Fibroblast of mammary gland (primary cell): ENCODE measurements at places on chromosomes 6 and 20.

- DNase-seq: no peak
Measured at GRCh38 chr20:4749326-4749725, 27.6 kb downstream of the PRND start.

GRCh38 chr6:154606457-154606856 is 96.0 kb upstream of the CNKSR3 start:
- peak; percentile 17 for DNase-seq

- no peak for DNase-seq
Measured at GRCh38 chr6:53920881-53921280, 126.1 kb downstream of the LRRC1 start.

DNA sequence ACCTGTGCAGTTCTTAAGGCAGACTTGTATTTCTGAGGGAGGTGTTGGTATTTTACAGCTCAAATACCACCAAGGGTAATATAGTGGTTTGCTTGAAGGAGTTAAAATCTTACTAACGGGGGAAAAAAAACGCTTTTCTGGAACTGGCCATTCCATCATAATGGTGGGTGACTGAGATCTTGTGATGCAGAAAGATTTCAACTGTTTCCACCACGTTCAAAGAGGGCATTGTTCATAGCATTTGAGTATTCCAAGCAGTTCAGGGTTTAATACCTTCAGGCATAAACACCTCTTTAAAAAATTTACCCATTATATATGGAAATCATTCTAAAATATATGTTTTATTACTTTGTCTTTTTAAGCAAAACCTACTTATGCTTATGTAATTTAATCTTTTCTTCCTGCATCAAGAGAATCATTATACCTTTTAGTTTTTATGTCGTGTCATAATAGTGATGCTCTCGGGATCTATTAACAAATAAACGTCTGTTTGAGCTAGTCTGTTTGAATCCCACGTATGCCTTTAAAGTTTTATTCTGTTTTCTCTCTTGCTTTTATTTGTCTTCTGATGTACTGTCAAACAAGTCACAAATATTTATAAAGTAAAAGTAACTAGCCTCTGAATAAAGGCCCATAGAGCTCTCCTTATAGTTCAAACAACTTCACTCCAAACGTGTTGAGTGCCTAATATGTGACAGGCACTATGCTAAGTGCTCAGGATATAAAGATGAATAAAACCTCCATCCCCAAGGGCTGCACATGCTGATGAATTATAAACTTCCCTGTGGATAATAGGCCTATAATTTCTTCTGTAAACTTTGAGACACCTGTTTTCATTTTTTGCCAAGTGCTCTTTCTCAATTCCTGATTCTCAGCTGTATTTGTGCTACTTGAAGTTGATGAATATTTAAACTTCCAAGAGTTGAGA is 298.8 kb upstream of the FERMT1 start:
- DNase-seq: no peak

GRCh38 chr6:137637121-137637520 is 142.9 kb upstream of the OLIG3 start:
- DNase-seq: peak; percentile 97

GRCh38 chr6:151993364-151993763 is 185.9 kb downstream of the ESR1 start:
- DNase-seq: no peak

GRCh38 chr6:131807321-131807643 is 538 bp upstream of the ENPP1 start:
- no peak for DNase-seq

DNA sequence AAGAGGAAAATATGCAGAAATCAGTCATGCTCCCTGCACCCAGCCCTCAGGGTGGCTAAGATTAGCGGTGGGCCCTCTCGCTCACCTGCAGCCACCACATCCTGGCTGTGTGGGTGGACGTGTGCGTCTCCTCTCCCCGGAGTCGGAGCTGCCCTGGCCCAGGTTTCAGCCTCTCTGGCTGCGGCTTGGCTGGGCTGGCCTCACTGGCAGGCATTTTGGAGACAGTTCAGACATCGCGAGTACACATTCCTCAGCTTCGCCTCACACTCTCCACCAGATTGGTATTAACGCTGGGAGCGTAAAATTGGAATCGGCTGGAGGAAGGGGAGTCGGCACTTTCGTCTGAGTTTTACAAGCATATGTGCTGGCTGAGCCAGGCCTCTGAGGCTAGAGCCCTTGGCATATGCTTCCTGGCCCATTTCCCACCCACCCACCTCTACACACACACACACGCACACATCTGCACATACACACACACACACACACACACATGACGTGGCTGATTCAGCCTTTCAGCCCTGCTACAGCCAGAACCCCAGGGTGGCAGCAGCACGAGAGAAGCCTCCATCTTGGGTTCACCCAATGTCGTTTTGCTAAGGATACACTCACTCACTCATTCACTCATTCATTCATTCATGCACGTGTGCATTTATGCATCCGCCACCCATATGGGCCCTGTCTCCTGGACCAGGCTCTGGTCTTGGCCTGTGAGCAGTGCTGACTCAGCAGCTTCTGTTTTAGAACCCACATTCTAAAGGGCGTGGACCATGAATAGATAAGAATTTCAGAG is 42.9 kb downstream of the BCAS4 start:
- DNase-seq: peak; percentile 93

DNA sequence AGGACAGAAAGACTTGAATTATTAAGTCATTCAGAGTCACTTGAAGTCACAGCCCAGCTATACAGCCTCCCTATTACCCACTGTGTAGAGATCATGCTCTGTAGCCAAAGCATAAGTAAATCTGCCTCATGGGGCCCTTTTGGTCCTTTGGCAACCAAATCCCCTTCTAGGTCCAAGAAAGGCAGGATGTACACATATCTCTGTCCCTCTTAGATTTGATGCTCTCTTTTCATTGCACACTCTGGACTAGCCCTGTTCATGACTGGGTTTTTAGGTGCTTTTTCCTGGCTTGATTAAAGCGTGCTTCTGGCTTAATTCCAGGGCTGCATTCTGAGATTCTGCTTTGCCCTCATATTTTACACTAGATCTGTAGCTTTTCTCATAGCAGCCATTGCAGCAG is 296.8 kb downstream of the TENT5A start:
- DNase-seq: no peak

GRCh38 chr20:57526087-57526884 is 1.3 kb upstream of the CTCFL start:
- no peak for DNase-seq

DNA sequence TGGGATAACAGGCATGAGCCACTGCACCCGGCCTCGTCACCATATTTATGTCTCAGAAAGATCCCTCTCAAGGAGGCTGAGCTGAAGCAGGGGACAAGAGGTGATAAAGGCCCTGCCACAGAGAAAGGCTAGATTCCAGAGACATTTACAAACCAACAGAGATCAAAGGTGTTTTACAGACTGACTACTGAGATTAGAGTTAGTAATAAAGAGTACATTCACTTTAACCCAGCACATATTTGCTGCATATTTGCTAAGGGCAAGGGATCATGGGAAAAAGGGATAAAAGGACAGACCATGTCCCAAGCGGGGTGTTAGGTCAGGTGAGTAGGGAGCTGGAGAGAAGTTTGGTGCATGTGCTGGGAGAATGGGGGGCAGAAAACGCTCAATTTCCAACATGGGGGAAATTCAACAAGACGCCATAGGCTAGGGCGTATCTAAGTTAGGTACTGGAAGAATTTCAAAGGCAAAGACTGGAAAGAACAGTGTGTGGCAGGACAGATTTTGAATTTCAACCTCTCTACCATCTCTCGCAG is 43.8 kb upstream of the SEC63 start:
- no peak for DNase-seq

DNA sequence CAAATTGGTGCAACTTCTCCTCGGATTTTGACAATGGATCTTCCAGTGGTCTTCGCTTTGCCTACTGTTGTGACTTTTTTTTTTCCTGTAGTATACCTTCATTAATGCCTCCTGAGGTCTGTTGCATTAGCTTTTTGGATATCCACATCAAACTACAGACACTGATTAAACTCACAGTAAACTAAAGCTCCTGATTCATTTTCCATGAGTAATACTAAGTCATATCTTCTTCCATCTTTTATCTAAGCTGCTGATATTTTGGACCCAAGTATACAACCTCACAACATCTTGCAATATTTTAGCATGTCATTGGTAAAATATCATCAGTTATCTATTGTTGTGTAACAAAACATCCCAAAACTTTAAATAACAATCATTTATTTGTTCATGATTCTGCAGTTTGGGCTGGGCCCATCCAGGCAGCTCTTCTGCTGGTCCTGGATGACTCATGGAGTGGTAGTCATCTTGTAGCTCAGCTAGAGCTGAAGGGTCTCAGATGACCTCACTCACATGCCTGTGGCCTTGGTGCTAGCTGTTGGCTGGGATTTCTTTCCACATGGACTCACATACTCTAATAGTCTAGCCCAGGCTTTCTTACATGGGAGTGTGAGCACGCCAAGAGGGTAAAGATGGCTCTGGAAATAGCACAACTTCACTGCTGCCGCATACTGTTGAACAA is 78.3 kb upstream of the SRSF6 start:
- peak; percentile 97 for DNase-seq

DNA sequence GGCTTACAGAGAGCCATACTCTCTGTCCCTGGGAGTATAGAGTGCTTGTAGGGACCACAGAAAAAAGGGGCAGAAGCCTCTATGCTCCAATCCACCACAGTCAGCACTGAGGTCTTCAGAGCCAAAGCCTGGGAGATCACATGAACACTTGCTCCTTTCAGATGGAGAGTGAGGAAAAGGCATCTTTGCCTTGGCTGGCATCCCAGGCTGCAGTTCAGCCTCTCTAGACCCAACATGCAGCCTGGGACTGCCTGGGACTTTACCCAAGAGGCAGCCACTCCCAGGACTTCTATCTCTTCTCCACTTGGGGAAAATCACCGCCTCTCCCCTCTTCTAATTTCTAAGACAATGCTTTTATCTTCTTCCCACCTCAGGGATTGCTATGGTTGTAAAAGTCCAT is 46.5 kb upstream of the MYLIP start:
- DNase-seq: no peak

DNA sequence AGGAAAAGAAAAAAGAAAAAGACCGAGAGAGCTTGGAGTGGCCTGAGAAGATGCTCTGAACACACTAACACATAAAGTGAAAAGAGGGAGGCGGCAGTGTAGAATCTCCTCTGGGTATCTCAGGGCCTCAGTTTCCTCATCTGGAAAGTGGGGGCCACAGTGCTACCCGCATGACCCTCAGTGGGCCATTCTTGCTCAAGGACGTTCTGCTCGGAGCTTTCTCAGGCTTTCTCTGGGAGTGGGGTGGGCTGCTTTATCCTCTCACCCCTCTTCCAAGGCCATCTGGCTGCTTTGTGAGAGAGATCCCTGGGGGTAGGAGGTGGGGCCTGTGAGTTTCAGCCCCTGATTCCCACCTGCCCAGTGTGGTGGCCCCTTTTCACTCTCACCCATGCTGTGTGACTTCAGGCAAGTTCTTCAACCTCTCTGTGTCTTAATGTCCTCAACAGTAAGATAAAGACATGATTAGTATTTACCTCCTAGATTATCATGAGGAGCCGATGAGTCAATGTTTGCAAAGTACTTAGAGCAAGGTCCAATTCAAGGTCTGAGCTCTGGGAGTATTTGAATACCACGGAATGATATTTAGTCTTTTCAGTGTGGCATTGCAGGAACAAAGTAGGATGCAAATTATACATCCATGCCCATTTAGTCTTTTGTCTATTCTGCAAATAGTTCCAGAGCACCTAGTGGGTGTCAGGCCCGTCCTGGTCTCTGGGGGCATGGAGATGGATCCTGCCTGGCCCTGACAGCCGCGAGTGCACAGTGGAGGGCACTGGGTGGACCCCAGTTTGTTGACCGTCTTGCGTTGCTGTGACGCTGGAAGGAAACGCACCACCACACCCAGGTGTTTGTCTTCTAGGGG is 34.3 kb downstream of the SRC start:
- DNase-seq: peak; percentile 33

DNA sequence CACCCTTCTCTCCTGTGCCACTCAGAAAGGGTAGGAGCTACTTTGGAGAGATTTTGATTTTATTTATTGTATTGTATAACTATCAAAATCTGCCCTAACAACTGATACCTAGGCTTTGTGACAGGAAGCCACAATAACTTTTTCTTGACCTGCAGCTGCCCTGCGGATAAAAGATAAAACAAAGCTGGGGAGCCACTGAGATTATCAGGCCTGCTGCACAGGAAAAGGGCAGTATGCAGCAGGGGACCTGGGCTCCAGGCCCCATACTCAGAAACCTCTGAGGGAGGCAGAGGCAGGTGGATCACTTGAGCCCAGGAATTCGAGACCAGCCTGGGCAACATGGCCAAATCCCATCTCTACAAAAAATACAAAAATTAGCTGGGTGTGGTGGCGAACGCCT is 980 bp upstream of the SNX21 start:
- no peak for DNase-seq
